Epithelial cell of esophagus (primary cell): ENCODE measurements at places on chromosomes 11 and 22.

DNA sequence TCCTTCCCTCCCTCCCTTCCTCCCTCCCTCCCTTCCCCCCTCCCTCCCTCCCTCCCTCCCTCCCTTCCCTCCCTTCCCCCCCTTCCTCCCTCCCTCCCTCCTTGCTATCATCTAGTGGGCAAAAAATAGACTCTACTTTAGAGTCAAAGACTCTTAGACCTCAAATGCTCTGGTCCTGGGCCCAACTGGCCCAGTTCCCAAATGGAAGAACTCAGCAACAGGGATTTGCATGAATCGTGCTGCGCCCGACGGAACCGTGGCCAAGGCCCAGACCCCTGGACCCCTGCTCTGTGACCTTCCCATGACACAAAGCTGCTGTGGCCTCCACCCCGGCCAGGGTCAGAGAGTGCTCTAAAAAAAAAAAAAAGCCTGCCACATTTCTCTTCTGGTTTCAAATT is 97.4 kb downstream of the WNT7B start:
- no peak for DNase-seq

DNA sequence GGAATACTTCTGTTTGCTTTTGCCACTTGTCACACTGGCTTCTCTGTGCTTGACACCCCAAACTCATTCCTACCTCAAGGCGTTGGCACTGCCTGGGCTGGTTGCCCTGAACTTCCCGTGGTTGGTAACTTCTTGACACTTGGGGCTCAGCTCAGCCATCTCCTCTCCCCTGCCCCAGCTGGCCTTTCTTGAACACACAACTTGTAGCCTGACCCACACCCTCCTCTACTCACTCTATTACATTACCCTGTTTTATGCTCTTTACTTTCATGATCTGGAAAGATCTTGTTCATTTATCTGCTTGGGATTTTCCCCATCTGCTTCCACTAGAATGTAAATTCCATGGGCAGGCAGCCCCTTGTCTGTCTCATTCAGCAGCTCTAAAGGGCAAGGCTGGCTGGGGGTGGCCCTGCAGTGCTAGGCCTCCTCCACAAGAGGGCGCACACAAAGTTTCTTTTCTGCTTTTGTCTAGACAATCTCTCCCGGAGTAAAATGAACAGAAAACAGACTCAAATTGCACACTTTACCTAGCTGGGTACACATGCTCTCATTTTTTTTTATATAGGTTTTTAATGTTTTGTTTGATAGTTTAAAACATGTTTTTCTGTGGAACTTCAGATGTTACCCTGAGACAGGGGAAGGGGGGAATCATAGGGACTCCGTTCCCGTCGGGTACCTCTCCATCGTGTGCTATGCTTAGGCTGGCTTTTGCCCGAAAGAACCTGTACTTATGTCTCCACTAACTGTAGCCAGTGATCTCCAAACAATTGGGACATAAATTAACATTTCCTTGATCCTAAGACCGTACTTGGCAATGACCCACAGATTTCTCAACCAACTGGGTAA is 16.4 kb upstream of the MRGPRX2 start:
- peak; percentile 58 for DNase-seq

DNA sequence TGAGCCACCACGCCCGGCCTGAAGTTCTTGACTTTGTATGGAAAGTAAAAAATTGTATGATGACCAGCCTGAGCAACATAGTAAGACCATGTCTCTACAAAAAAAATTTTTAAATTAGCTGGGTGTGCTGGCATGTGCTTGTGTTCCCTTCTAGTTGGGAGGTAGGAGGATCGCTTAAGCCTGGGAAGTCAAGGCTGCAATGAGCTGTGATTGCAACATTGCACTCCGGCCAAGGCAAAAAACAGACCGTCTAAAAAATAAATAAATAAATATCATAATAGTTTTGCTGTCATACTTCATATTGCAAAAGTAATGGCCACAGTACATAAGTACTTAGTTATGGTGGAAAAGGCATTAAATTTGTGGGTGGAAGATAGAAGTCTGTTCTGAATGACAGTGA is 3.4 kb downstream of the AGBL2 start:
- no peak for DNase-seq

GRCh38 chr11:95968585-95968984 is 44.7 kb upstream of the MTMR2 start:
- DNase-seq = peak; percentile 7

- no peak for DNase-seq
Measured at GRCh38 chr11:24163146-24163545, 333.7 kb upstream of the LUZP2 start.

DNA sequence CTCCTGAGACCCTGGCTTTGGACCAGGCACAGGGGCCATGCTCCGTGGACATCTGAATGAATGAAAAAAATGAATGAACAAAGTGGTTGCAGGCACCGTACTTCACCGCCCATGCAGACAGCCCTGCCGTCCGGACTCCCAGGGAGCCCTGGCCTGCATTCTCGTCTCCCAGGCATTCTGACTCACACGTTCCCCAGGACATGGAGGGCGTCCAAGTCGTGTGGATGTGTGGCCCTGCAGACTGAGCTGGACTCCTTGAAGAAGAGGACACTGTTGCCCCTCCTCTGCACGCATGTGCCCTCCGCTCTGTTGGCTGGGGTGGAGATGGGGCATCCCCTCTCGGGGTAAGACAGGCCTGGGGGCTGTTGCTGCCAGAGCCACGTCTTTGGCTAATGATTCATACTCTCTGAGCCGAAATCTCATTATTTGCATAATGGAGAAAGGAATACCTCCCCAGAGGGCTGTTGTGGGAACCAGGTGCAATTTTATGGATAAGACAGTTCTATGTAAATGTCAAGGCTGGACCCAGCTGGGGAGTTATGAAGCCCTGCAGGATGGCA is 49.7 kb downstream of the RTL6 start:
- peak; percentile 92 for DNase-seq
